Astrocyte of the cerebellum (primary cell): ENCODE measurements at places on chromosomes 5 and 9.

DNA sequence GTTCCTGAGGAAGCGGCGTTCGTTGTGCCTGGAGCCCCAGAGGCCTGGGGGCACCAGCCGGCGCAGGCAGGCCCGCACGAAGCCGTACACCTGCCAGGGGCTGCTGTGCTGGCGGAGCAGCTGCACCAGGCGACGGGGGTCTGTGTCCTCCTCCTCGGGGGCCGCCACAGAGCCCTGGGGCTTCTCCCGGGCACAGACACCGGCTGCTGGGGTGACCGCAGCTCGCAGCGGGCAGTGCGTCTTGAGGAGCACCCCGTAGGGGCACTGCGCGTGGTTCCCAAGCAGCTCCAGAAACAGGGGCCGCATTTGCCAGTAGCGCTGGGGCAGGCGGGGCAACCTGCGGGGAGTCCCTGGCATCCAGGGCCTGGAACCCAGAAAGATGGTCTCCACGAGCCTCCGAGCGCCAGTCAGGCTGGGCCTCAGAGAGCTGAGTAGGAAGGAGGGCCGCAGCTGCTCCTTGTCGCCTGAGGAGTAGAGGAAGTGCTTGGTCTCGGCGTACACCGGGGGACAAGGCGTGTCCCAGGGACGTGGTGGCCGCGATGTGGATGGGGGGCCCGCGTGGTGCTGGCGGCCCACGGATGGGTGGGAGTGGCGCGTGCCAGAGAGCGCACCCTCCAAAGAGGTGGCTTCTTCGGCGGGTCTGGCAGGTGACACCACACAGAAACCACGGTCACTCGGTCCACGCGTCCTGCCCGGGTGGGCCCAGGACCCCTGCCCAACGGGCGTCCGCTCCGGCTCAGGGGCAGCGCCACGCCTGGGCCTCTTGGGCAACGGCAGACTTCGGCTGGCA, 1.3 kb downstream of the TERT start:
- DNase-seq = no peak

DNA sequence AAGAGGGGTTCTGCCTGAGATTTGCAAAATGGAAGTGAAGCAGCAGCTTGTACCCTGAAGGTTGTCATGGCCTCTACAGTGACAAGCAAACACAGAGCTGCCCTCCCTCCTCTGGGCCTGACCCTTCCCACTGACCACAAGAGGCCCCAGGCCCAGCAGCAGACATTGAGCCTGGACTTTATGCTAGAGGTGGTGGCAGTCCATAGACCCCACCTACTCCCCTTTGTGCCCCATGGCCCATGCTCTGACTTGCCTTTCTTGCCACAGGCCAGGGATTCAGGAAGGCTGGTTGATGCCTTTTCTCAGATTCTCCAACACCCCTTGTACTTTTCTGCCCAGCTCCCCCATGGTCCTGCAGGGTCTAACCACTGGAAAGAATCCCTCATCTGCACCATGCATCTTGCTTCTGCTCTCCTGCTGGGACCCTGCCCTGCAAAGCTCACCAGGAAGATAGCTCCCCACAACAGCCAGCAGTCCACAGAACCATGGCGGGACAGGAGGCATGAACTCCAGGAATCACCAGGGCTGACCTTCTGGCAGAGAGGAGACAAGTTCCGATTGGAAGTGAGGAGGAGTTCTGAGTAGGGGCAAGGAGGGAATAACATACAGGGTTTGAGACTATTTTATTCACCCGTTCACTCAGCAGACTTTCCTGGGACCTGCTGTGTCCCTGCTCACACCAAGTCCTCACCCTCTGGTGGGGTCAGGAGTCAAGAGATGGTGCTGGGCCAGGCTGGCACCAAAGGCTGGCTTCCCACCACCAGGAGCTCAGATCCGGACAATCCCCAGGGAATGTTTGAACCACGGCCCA, 263.8 kb downstream of the SYK start:
- no peak for DNase-seq

- DNase-seq = no peak
Observed at GRCh38 chr9:90107726-90108655, 503.2 kb downstream of the GADD45G start.

DNA sequence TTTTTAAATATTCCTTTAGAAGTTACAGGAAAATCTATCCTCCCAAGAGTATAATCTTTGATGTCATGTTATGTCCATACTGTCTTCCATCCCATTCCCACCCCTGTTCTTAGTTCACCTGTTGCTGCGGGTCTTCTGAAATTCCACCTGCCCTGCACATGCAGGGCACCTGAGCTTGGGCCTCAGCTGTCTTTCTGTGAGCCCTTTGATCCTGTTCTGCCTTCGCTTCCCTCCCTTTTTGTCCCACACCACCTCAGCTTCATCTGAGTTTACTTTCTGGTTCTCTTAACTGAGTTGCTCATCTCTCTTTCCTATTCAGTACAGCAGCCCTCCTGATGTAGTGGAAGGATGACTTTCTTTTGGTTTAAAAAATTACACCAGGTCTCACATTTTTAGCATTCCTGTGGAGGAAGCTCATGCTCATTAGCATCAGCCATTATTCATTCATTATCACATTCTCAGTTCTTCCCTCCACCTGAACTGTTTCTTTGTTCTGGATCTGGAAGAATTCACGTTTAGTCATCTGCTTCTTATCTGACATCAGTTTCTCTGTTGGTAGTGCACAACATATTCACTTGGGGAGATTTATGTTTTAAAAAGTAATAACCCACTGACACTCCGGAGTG, 211.0 kb downstream of the ADCY2 start:
- no peak for DNase-seq

- no peak for DNase-seq
Observed at GRCh38 chr9:123771690-123772089, 158.2 kb downstream of the DENND1A start.

- DNase-seq = no peak
Observed at GRCh38 chr5:95045181-95045965, 239.5 kb downstream of the MCTP1 start.

GRCh38 chr5:173394701-173395100, 66.5 kb upstream of the STC2 start:
- no peak for DNase-seq

DNA sequence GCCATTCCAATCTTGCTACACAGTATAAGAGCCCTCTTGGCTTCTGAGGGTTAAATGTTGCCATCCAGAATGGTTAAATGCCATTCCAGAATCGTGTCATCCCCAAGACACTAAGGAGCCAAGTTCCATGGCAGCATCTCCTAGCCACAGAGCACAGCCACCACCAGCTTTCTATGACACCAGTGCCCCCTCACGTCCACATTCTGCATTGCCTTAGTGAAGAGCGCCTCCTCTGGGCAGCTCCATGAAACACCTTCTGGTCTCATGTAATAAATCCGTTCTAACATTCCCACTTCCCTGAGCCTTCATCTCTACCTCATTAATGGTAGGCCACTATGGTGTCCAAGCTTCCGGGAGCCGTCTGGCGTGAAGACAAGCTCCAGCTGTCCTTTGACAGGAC, 12.4 kb downstream of the CBY3 start:
- peak; percentile 29 for DNase-seq
